Uterine smooth muscle cell (primary cell): ENCODE measurements at places on chromosomes 3 and 15. TPM values are rescaled to one million over a fixed set of nuclear protein-coding genes. Genes with fewer than 3 reads are reported as not detected.

Gene IRAK2
- 4.9 and 6.2 TPM in 2 replicates for total RNA-seq

Gene SCN11A
- under 0.01 and 0.11 TPM in 2 replicates for total RNA-seq

Gene MRAS
- total RNA-seq: 39.2 and 73.6 TPM in 2 replicates

Gene SKIL
- 61.3 and 107 TPM in 2 replicates for total RNA-seq

Gene BHLHE40
- 15.9 and 21.5 TPM in 2 replicates for total RNA-seq

Gene NEK10
- total RNA-seq: 1.7 and 7.0 TPM in 2 replicates

Gene AADACL2
- not detected in 2 replicates for total RNA-seq
